ENCODE measurements at places on chromosomes 2 and 18.
A peak's percentile ranks its signal among the peaks of the same experiment; 100 is the strongest.

GRCh38 chr2:171718720-171719119 lies 31.5 kb downstream of the DYNC1I2 start:
- no peak for DNase-seq

GRCh38 chr2:58739033-58739432 lies 497.9 kb upstream of the FANCL start:
- no peak for DNase-seq

DNA sequence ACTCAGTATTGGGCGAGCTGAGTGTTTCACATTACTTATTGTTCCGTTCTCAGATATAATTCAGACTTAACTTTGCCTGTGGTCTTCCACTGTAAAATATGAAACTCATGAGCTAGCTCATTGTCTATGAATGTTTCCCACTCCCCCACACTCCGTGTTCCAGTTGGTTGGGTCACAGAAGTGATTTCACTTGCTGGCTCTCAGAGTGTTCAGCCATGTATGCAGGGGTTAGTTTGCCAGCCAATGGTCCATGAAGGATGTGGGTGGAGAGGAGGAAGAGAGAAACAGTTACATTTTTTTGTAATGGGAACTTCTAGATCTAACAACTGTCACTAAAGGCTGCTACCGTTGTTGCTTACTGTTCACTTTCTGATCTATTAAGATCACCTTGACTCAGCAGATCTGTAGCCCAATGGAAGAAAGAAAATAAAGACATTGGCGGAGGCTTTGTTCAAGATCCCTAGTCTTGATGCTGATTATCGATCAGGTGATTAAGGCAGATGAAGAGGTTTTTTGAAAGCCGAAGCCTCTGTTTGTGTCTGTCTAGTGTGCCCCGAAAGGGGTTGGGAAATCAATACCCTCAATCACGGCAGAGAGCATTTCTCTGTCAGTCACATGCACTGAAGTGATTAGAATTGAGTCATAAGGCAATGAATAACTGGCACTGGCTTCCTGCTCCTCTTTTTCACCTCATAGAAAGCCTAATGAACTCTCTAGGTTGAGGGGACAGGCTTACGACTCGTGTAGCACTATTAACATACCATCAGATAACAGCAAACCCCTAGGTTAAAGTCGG lies 279.7 kb upstream of the FIGN start:
- no peak for DNase-seq

DNA sequence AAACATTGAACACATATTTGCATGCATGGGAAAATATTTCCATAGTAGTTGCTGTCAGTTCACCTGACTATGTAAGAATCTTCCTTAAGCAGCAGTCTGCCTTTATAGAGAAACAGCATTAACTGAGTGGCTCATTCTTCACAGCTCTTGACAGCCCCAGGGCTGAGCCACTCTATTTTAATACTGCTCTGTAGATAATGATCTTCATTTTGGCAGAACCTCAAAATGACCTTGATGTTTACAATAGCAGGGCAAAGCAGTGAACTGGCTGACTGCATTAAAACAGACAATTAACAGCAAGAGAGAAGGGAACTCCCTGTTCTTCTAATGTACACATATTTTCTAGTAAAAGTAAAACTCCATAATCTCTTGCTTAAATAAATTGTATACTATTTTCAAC lies 580.6 kb upstream of the SOX11 start:
- DNase-seq, result no peak

- peak; percentile 33 for DNase-seq
Measured at GRCh38 chr2:157782057-157782845, 93.9 kb downstream of the ACVR1 start.

- peak; percentile 67 for DNase-seq
Measured at GRCh38 chr2:42073739-42074503, 26.1 kb downstream of the PKDCC start.

DNA sequence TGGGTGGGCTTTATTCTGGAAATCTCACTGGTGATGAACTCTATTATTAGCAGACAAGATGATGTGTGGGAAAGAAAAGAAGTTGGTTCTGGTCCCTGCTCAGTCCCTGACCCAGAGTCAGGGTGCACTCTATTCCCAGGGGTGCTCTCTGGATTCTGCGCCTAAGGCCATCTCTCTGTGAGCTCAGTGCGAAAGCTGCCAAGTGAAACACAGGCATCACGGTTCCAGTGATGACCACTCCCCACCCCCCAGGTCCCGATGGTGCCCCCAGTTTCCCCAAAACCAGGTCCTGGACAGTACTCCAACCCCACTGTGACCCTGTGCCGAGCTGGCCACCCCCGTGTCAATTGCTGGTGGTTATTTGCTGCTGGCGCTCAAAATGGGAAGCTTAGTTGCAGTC lies 30.1 kb downstream of the RHOB start:
- no peak for DNase-seq

GRCh38 chr2:29281086-29281915 lies 166.1 kb downstream of the CLIP4 start:
- DNase-seq, result peak; percentile 27

GRCh38 chr2:138476186-138476585 lies 25.4 kb upstream of the SPOPL start:
- no peak for DNase-seq

DNA sequence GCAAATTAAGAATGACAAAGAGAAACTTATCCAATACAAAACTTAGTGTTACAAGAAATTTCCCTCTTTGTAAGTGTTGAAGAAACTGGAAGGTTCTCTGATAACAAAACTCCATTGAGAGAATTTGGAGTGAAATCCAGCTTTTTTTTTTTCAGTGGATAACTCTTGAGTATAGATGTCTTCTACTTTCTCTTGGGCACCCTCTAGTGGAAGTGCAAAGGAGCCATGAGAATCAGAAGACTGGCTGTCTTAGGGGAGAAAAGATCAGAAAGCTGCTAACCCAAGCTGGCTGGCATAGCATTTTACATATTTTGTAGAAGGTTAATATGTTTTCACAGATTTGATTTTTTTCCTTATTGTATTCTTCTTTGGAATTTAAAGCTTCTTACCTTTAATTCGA lies 138.8 kb upstream of the SATB2 start:
- DNase-seq, result peak; percentile 11

DNA sequence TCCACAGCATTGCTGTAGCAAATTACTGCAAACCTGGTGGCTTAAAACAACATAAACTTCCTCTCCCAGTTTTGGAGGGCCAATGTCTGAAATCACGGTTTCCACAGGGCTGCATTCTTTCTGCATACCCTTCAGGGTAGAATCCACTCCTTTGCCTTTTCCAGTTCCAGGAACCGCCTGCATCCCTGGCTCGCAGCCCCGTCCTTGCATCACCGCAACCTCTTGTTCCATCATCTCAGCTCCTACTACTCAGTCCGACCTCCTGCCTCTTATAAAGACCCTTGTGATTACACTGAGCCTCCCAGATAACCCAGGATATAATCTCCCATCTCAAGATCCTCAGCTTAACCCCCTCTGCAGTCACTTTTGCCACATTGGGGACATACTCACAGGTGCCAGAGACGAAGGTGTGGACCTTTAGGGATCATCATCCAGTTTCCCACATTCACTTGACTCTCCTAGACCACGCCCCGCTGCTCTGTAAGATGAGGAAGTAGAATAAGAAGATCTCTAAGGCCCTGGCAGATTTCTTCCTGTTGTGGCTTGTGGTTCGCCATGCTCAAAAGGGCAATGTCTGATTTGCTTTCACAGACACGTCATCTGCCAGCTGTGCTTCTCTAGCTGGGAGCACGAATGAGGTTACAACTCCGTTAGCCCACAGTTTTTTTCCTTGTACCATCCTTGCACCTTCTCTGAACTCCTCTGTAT lies 103.6 kb upstream of the AGAP1 start:
- DNase-seq, result peak; percentile 45

- peak; percentile 5 for DNase-seq
Measured at GRCh38 chr18:73409242-73409641, 541.5 kb upstream of the NETO1 start.

GRCh38 chr2:172929644-172930043 lies 146.0 kb upstream of the MAP3K20 start:
- no peak for DNase-seq

- no peak for DNase-seq
Measured at GRCh38 chr2:83650161-83650560, 808.9 kb downstream of the SUCLG1 start.

DNA sequence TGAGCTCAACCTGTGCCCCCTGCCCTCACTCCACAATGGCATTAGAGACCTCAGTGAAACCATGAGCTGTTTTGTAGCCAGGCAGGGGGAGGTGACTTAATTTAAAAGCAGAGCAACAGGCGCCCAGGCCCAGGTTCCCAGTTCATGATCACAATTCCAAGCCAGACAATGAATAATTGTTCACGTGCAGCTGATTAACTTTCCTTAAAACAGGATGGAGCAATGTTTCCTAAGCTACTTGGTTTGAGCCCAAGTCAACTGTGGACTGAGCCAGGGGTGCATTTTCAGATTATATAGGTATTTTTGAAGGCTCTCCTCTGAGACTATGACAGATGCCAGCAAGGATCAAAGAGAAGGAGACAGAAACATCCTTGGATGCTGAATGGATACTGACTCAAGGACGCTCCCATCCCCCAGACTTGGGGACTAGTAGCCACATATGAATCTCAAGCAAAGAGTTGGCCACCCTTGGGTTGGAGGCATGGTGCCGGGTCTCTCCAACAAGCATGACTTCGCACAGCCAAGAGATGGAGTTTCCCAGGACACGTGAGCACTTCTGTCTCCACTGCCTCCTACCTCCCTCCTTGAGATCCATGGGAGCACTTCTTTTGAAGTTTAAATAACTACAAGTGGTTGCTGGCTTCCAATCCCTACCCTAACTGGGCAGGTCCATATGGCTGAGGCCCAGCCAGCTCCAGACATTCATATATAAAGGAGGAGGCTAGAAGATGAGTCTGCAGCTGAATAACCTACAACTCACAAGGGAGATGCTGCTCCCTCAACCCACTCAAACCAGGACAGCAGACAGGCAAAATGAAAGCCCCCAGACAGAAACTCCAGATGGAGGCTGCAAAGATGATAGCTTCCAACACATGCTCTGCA lies 12.7 kb downstream of the SMAD7 start:
- no peak for DNase-seq

DNA sequence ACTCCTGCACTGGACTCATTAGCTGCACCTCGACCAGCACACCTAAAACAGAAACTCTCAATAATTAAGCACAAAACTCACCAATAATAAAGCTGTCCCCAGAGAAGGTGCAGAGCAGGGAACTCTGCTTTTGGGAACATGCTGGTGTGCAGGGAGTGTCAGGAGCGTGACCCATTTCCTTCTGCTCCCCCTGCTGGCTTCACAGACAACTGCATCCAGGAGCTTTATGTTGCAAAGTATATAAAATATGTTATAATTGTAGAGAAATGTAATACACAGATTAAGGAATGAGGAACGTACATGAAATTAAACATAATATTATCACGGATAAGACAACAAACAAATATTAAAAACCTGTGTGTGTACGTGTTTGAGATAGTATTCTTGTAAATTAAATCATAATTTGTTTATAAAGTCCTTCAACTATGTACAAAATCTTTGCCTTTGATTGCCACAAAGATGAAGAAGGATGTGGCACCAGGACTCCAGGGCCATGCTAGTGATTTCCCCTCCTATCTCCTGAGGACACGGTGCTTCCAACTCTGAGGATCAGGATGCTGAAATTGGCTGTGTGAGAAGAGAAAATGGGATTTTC lies 68.6 kb upstream of the MAL start:
- DNase-seq, result peak; percentile 22

DNA sequence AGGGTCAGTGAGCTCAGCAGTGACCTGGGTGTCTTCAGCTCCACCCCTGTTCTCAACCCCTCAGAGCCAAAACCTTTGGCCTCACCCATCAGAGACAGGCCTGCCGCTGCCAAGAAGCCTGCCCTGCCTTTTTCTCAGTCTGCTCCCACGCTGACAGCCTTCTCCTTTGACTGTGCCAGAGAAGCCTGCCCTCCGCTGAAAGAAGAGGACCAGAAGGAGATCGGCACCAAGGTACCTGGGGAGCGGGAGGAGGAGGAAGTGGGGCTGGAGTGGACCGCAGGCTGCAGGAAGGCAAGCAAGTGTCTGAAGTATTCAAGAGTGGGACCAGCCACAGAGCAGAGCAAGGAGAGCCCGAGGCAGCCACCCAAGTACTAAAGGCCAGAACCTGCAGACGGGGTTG lies 33.2 kb downstream of the TOGARAM2 start:
- no peak for DNase-seq

- no peak for DNase-seq
Measured at GRCh38 chr2:191933307-191934105, 86.6 kb upstream of the CAVIN2 start.

- DNase-seq, result no peak
Measured at GRCh38 chr2:132646540-132647108, 23.4 kb downstream of the LYPD1 start.

GRCh38 chr2:16622399-16622968 lies 43.1 kb downstream of the CYRIA start:
- peak; percentile 49 for DNase-seq

GRCh38 chr2:186330050-186330449 lies 156.0 kb upstream of the ZC3H15 start:
- no peak for DNase-seq

- DNase-seq, result no peak
Measured at GRCh38 chr2:28906376-28906775, 11.9 kb downstream of the WDR43 start.

DNA sequence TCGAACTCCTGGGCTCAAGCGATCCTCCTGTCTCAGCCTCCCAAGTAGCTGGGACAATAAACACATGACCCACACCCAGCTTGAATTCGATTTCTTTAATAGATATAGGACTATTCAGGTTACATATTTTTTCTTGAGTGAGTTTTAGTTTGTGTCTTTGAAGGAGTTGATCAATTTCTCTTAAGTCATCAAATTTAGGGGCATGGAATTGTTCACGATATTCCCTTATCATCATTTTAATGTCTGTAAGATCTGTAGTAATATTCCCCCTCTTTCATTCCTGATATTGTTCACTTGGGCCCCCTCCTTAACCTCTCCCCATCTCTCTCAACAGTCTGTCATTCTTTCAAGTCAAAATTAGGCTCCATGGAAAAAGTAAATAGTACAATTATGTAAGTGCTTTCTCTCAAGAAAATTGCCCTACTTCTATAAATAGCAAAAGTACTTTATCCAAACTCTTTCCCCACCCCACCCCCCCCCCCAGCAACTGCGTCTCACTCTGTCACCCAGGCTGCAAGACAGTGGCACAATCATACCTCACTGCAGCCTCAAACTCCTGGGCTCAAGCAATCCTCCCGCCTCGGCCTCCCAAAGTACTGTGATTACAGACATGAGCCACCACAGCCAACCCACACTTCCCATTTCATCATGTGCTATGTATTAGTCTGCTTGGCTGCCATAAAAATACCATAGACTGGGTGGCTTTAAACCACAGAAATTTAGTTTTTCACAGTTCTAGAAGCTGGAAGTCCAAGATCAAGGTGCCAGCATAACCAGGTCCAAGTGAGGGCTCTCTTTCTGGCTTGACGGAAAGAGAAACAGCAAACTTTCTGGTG lies 20.1 kb downstream of the WDR33 start:
- no peak for DNase-seq

- no peak for DNase-seq
Measured at GRCh38 chr18:73784853-73785252, 362.8 kb downstream of the FBXO15 start.

- DNase-seq, result no peak
Measured at GRCh38 chr18:80107426-80107825, 1.6 kb upstream of the ADNP2 start.
